ENCODE measurements at places on chromosomes 7 and 10.

- no peak for DNase-seq
Observed at GRCh38 chr7:34928560-34928959, 108.7 kb downstream of the DPY19L1 start.

GRCh38 chr10:13971601-13972475 lies 358.9 kb downstream of the FRMD4A start:
- DNase-seq: no peak

DNA sequence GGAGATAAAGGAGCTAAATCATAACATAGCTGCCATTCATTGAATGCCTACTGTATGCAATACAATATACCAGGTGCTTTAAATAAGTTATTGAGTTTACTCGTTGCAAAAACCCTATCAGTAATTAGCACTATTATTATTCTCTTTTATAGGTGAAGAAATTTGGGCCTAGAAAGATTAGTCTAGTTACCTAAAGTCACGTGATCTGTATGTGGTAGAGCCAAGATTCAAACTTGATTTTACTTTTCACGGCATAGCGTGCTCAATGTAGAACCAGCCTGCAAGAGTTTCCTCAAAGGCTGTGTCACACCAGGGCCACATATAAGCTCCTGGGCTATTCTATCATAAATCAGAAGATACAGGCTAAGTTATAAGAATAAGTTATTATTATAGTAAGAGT lies 439.9 kb downstream of the GFRA1 start:
- DNase-seq: no peak

- DNase-seq: no peak
Observed at GRCh38 chr10:46304062-46304461, 17.3 kb downstream of the ANTXRL start.

DNA sequence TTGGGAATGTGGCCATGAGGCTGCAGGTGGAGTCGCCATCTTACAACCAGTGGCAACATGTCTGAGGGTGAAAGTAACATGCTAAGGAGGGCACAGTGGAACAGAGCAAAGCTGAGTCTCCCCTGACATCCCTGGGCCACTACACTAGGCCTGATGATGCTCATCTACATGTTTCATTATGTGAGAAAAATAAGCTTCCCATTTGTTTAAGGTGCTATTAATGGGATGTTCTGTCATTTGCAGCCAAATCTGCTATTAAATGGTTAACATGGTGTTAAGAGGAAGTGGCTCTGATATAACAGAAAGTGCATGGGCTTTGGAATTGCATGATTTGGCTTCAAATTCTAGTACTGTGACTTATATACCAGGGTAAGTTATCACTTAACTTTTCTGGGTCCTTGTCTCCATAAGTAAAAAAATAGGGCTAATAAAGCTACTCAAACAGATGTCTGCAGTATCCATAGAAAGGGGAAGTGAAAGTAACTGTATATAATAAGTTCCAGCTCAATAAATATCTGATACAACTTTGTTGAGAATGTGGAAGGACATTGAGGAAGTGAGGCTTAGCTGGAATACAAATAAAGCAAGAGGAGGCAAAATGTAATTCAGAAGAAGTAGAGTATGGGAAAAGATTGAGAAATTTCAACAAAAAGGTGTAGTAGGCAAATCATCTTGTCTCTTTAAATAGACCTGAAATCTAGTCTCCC lies 158.9 kb downstream of the RTKN2 start:
- no peak for DNase-seq
